ENCODE measurements at places on chromosomes 4 and X. TPM values are rescaled to one million over a fixed set of nuclear protein-coding genes. Genes with fewer than 3 reads are reported as not detected.

- peak; percentile 73 for DNase-seq
These were observed 31.1 kb downstream of the CCKAR start for GRCh38 chr4:26459054-26459755.

GRCh38 chr4:112277705-112278448 is 7.8 kb downstream of the TIFA start:
- peak; percentile 16 for DNase-seq

DNA sequence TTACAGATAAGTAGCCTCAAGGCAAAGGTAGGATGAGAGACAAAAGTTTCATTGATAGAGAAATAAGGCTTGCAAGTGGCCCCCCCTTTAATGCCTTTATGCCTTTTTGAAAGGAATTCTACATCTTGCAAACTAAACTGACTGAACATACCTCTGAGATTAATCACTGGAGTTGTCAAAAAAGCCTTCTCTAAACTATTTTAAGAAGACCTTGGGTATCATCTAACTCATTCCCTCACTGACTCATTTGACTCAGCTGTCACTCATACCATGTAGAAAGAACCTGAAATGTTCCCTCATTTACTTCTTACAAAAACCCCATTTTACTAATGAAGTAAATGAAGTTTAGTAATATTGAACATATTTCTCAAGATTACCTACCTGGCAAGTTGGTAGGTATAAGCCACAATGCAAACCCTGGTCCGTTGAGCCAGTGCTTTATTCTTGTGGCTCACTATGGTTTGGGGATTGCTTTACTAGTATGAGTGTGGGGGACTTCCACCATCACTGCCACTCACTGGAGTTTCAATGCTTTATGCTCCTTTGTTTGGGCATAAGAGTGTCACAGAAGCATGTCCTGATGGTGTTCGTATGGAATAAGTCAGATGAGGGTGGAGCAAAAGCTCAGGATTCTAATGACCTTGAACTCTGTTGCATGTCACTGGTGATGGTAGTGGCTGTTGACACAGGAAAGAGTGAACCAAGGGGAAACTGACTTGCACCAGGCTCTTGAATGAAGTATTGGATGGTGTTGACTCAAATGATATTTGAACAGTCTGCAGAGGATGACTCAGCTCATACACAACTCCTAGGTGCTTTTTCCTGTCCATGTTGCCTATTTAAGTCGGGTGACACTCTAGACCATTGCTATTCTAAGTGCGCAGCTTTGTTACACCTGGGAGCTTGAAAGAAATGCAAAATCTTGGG is 305.5 kb upstream of the EMCN start:
- no peak for DNase-seq

DNA sequence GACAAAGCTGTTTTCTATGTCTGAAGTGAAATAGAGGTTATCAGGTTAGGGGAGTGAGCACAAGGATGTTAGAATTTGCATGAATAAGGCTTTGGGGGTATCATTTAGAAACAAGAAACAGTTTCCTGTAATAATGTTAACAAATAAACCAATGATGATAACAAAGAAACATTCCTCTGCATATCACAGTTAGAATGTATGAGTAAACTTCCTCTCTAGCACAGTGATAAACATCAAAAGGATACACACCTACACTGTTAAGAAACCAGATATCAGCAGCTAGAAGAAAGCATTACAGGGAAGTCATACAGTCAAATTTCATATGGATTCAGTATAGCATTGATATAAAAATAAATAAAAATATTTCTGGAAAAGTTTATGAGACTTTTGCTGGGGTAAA is 340.0 kb upstream of the MAGEB16 start:
- no peak for DNase-seq

DNA sequence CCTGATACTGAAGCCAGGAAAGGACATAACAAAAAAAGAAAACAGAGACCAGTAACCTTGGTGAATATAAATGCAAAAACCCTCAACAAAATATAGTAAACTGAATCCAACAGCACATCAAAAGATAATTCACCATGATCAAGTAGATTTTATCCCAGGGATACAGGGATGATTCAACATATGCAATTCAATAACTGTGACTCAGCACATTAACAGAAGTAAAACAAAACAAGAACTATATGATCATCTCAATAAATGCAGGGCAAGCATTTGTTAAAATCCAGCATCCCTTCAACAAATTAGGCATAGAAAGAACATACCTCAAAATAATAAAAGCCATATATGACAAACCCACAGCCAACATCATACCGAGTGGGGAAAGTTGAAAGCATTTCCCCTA is 112.0 kb downstream of the HHIP start:
- no peak for DNase-seq

GRCh38 chrX:13165266-13166189 is 121.1 kb upstream of the FAM9C start:
- DNase-seq: no peak

DNA sequence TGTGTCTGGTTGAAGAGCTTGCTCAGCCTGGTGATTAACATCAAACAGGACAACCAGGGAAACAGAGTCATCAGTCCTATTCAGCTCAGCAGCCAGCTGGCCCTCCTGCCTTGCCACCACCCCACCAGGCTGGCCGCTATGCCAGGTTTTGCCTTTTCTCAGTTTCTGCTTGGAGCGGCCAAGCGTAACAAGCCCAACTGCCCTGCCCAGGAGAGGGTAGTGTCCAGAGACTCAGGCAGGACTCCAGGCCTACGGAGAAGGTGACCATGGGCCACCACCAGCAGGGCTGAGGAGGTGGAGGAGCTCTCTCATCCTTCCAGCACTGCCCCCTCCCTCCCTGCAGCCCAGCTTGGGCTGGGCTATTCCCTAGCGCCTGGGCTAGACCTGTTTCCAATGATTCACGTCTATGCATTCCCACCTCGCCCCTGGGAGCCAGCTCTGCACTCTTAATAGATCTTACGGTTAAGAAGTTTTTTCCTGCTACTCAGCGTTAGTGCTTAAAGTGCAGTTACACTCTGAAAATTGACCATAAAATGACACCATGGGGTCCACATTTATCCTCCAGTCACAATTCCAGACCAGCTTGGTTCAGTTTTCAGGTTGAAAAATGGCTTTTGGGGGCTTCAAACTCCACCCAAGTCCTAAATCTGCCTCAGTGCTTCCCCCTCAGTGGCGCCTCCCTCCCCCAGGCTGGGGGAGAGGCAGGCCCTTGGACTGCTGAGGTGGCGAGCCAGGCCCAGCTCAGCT is 124.0 kb upstream of the PJA1 start:
- DNase-seq: peak; percentile 59

GRCh38 chrX:138875472-138875871 is 164.0 kb upstream of the FGF13 start:
- DNase-seq: no peak

- DNase-seq: peak; percentile 32
These were observed 38.4 kb downstream of the SPARCL1 start for GRCh38 chr4:87490664-87491369.

DNA sequence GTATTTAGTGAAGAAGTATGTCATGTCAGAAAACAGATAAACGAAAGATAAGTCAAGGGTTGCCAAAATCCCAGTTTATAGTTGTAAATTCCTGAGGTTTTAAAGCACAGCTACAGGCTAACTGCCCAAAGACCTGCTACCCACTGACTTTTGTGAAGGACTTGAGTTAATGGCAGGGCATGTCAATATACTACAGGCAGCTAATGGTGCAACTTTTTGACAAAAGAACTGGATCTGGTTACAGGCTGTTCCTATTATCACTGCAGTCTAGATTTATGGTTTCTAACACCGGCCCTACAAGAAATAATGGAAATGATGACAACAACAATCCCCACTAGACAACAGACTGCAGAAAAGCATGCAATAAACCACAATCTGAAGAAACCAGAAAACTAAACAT is 6.4 kb downstream of the SCML2 start:
- no peak for DNase-seq

DNA sequence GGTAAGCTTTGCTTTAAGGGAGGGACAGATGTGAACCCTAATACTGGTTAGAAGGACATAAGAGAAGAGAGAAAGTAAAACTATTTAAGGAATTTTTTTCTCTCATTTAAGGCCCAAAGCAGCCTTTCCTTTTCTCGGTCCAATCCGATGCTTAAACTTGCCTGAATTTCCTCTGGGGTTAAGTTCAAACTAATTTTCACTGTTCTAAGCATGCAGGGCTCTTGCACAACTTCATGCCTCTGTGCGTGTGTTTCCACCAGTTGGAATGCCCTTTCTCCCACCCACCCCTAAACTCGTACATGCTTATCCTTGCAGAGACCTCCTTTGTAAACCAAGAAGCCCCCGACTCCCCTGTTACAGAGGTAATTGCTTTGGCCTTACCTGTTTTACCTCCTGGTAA is 204.7 kb downstream of the CBR4 start:
- no peak for DNase-seq

DNA sequence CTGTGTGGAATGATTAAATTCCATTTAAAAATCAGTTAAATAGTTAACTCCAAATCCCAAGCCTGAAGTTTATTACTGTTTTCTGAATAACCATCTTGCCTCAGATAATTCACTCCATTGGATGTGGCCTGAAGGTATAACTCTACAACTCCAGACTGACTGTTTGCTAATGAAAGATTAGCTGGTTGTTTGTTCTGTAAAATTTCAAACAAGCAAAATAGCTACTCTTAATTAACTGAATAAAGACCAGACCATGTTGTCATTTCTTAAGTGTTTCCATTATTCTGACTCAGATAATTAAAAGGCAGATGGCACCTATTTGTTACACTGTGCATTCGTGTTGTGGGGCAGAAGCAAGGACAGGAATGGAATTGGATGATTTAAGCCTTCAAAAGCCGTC is 78.5 kb upstream of the DDIT4L start:
- no peak for DNase-seq

DNA sequence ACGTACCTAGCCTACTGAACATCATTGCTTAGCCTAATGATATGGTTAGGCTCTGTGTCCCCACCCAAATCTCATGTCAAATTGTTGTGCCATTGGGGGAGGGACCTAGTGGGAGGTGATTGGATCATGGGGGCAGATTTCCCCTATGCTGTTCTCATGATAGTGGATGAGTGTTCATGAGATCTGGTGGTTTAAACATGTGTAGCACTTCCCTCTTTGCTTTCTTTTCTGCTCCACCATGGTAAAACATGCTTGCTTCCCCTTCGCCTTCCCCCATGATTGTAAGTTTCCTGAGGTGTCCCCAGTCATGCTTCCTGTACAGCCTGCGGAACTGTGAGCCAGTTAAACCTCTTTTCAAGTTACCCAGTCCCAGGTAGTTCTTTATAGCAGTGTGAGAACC is 102.6 kb downstream of the RAPGEF2 start:
- no peak for DNase-seq

- DNase-seq: peak; percentile 10
These were observed 16.8 kb upstream of the C4orf51 start for GRCh38 chr4:145663194-145663593.

- DNase-seq: no peak
These were observed 31.0 kb downstream of the SGMS2 start for GRCh38 chr4:107855723-107856122.

DNA sequence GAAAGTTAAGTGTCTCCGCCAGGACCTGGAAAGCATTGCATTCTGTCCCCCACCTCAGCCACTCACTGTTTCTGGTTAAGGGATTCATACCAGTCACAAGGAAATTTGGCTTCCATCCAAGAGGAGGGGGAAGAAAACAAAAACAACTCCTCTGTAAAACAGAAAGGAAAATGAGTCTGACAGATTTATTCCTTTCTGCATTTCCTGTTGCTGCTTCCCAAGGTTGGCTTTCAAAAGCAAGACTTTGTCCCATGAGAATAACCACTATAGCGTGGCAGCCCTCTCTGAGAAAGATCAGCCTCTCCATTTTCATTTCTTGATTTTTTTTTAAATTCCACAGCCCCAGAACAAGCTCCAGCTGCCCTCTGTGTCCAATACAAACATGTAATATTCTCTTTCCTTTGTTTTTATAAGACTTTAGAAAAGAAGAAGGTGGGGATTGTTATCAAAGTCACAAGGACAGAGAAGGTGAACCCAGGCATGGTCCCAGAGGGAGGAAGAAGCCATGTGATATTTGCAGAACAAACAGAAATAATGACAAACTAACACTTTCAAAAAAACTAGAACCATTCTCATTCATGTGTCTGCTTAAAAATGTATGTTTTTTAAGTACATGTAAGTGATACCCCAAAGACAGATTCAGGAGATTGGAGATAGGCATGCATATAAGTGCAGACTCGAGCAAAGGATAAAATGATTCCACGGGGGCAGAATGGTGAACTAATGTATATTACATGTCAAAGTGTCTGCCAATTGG is 90.7 kb upstream of the DCLK2 start:
- peak; percentile 75 for DNase-seq

- no peak for DNase-seq
These were observed 22.1 kb downstream of the PDE6B start for GRCh38 chr4:647481-647880.

- DNase-seq: no peak
These were observed 19.4 kb downstream of the NKX6-1 start for GRCh38 chr4:84479663-84480062.

DNA sequence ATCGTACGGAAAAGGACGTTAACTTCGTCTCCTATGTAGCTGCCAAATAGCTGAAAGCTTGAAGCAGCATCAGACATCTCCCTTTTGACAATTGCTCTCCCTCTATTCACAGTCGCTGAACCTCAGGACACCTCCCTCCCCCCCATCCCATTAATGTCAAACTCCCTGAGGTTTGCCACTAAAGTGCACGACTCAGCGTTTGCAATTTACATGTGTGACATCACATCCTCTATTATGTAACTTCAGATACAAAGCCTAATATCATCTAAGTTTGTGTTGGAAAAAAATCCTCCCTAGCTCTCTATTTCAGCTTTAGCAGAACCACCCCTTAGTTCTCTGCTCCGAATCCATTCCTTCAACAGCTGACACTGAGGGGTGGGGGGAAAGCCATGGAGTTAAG is 5.5 kb upstream of the NR3C2 start:
- peak; percentile 68 for DNase-seq

FATE1 gene
- polyA plus RNA-seq: 3.7 TPM

NPNT gene
- 128 TPM for polyA plus RNA-seq

UGT2B7 gene
- 0.13 TPM for polyA plus RNA-seq

JCHAIN gene
- 0.57 TPM for polyA plus RNA-seq

NUDT11 gene
- polyA plus RNA-seq: 6.0 TPM

PRDM5 gene
- polyA plus RNA-seq: 9.4 TPM
